Right renal pelvis (tissue), 4 donors: ENCODE measurements at places on chromosomes 3 and 15.

- no peak for DNase-seq
Observed at GRCh38 chr3:74992898-74993297, 378.4 kb upstream of the CNTN3 start.

- no peak for DNase-seq
Observed at GRCh38 chr3:121735047-121735696, 14.4 kb downstream of the GOLGB1 start.

- DNase-seq: no peak
Observed at GRCh38 chr3:17626395-17626794, 116.0 kb downstream of the TBC1D5 start.

DNA sequence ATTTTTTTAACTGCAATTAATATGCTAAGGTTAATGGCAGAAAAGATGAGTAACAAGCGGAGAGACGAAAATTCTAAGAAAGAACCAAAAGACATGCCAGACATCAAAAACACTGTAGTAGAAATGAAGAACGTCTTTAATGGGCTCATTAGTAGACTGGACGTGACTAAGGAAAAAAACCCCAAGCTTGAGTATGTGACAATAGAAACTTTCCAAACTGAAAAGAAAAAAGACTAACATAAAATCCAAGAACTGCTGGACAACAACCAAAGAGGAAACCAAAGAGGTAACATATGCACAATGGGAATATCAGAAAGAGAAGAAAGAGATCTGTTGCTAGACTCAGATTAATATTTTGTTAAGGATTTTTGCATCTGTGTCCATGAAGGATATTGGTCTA is 94.6 kb upstream of the SETMAR start:
- no peak for DNase-seq

GRCh38 chr15:55990998-55991397 is 2.4 kb downstream of the NEDD4 start:
- DNase-seq: no peak

- DNase-seq: no peak
Observed at GRCh38 chr3:175386630-175387029, 527.5 kb downstream of the NAALADL2 start.

DNA sequence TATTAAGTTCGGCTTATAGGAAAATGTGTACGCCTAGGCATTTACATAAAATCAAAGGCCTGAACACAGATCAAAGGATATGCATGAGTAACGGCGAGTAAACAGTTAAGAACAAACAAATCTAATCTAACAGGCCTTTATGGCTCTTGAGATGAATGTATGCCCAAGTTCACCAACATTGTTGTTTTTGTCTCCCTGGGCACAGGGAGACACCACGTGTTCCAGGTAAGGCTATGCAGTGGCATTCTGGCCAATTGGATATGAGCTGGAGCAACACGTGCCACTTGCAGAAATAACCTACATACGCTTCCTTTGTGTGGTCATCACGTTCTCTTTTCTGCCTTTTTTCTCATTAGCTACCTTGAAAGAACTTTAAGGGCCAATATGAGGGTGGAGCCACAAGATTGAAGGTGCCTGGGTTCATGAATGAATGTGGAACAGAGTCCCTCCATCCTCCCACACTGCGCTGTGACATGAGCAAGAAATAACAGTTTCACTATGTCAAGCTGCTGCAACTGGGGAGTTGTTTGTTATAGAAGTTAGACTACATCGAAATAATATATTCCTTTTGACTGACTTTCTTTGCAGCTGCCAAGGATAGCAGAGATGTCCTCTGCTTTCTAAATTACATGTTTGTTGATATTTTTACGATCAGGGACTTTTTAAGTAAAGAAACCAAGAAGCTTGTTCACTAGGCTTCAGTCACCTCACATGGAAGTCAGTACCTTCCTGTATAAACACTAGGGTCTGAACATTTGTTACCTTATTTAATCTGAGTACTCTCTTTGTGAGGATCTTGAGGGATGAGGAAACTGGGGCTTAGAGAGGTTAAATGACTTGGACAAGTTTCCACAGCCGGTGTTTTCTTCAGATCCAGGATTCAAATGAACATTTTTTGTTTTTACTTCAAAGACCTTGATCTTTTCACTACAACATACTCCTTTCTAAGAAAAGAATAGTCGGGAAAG is 427.5 kb upstream of the TBL1XR1 start:
- DNase-seq: no peak

- no peak for DNase-seq
Observed at GRCh38 chr3:37068031-37068430, 74.7 kb downstream of the MLH1 start.

GRCh38 chr15:95635666-95636065 is 694.8 kb upstream of the NR2F2 start:
- DNase-seq: no peak

DNA sequence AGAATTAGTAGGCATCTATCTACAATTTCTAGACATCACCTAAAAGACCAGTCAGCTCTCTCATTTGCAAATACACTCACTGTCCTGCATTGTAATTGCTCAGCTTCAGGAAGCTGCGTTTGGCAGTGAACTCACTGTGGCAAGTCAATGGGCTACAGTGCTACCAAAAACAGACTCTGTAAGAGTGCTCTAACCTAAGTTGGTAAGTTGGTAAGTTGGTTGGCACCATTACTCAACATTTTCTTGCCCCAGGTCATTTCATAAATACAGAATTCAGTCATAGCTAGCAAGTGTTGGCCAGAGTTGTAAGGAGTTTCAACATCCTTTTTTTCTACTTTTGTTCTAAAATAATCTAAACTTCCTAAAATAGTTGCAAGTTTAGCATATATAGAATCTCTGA is 466.3 kb downstream of the NAALADL2 start:
- DNase-seq: no peak

- no peak for DNase-seq
Observed at GRCh38 chr3:4052706-4053105, 250.5 kb upstream of the SETMAR start.

DNA sequence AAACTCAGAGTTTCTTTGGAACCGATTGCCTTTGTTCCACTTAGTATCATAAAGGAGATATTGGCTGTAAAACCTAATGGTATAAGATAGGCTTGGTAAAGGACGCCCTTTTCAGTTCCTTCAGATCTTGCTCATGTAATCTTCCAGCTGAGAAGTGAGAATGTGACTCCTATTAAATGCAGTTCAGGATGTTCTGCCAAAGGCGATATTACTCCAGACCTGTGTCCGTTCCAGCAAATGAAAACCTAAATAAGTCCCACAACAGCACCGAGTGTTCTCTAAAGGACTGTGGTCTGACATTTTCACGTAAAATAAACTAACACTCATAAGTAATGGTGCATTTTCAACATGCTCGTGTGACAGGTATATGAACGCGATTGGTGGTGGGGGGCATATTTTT is 276.2 kb downstream of the FEZF2 start:
- no peak for DNase-seq

DNA sequence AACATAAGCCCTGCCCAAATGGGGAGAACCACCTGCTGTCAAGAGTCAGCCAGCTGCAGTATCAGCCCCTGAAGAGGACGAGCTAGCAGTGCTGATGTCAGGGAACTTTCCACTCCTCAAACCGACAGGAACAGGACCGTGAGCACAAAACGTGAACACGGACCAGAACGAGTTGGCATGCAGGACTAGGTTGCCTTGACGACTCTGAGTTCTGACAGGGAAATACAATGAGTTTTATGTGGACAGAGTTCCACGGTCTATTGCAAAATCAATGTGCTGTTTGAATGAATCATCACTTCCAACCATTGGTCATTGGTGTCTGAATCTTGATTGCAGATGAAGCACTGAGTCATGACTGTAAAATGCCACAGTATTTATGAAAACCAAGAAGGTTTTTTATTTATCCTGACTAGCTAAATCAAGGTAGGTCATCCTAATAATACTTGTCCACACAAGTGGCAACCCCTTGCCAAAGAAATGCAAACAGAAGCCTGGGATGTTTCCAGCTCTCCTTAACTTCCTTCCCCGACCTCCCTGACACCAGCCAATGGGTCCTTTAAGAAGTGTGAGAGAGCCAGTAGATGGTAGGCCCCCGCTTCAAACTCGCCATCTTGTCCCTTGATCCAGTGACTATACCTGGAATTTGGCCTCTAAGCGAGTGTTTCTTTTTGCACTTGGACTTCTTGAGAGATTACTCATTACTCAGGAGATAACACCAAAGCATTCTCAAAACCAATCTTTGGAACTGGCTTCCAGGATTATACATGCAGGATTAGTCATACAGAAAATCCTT is 119.6 kb downstream of the ASB7 start:
- no peak for DNase-seq

DNA sequence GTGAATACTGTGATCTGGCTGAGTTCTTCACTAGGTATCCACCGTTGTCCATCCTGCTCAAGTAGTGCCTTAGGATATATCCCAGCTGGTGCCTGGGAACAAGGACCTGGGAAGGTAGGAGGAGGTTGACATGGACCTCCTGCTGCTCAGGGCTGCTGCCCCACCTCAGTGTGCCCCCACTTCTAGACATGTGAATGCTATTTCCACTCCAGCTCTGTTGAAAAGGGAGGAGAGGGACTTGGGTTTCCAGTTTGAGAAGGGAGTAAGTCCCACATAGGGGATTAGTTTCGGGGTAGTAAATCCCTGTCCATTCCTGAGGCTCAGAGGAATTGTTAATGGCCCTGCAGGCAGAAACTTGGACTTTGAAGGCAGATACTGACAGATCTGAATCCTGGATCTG is 32.9 kb upstream of the ETV5 start:
- no peak for DNase-seq

- no peak for DNase-seq
Observed at GRCh38 chr3:149610351-149611105, 47.3 kb downstream of the WWTR1 start.
